Epithelial cell of umbilical artery (primary cell): ENCODE measurements at places on chromosomes 7 and 10. TPM values are rescaled to one million over a fixed set of nuclear protein-coding genes. Genes with fewer than 3 reads are reported as not detected.

Gene OR6B1
- total RNA-seq, result not detected in 2 replicates

Gene FOXP2
- 0.61 and 0.65 TPM in 2 replicates for total RNA-seq

Gene VWC2
- total RNA-seq, result not detected in 2 replicates

Gene STARD3NL
- total RNA-seq, result 131 and 141 TPM in 2 replicates

Gene ANKRD30A
- total RNA-seq, result not detected in 2 replicates

Gene FAM180A
- total RNA-seq, result not detected in 2 replicates

Gene GJD4
- total RNA-seq, result not detected in 2 replicates

Gene WDFY4
- total RNA-seq, result 3.2 and 3.3 TPM in 2 replicates

Gene RARRES2
- total RNA-seq, result not detected in 2 replicates

Gene C10orf95
- total RNA-seq, result not detected in 2 replicates

Gene AGR2
- total RNA-seq, result not detected in 2 replicates

Gene TLX1
- total RNA-seq, result 0.15 TPM in 1 of 2 replicates, not detected in the other

Gene GRM8
- total RNA-seq, result 0.15 TPM in 1 of 2 replicates, not detected in the other

Gene UCN3
- total RNA-seq, result not detected in 2 replicates

Gene KAZALD1
- total RNA-seq, result 3.6 and 7.6 TPM in 2 replicates

Gene VWA2
- total RNA-seq, result not detected in 2 replicates

Gene HOXA7
- total RNA-seq, result 1.4 and 1.9 TPM in 2 replicates

Gene OR13A1
- total RNA-seq, result not detected in 2 replicates

Gene FAM25C
- total RNA-seq, result not detected in 2 replicates

Gene MTERF1
- 9.4 and 16.7 TPM in 2 replicates for total RNA-seq
